ENCODE measurements at places on chromosomes 3 and 15. TPM values are rescaled to one million over a fixed set of nuclear protein-coding genes. Genes with fewer than 3 reads are reported as not detected.

DNA sequence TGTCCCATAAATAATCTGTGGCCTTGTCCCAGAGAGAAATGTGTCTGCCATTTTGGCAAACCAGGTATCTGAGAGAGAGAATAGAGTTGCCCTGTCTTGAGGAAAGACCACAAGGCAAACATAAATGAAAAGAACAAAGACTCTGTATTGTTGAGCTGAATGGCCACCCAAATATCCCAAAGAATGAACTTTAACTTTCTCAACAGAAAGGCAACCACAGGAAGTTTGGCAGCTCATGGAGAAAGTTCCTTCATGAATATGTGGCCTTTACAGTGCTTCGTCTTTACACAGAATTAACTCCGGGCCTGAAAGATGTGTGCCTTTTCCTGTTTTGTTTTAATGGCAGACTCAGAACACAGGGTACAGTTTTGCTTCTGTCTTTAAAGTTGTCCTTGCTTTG is 41.4 kb upstream of the THBS1 start:
- no peak for DNase-seq

GRCh38 chr3:132679911-132680310 is 19.8 kb downstream of the UBA5 start:
- DNase-seq, result no peak

DNA sequence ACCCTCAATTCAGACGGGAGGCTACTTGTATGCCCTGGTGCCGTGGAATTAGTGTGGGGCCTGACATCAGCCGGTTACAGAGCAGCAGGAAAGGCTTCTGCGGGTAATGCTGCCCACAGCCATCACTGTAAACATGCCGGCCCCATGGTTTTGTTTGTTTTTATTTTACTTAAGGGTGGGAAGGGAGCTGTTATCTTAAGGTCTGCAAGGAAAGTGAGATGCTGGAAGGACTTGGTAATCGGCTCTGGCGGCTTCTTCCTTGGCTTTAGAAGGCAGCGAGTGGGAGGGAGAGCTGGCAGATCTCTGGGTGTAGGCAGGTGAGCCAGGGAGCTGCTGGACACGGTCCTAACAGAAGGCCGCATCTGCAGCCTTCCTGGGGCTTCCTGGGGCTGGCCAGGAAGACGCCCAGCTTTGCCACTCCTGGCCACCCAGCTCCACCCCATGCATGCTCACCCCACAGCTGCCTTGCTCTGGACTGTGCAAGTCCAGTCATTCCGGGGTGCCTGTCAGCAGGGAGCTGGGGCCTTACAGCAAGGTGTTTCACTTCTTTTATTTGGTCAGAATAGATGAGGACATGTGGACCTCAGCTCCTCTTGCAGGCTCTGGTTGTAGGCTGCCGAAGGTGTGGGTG is 54.1 kb upstream of the FURIN start:
- DNase-seq, result no peak

DNA sequence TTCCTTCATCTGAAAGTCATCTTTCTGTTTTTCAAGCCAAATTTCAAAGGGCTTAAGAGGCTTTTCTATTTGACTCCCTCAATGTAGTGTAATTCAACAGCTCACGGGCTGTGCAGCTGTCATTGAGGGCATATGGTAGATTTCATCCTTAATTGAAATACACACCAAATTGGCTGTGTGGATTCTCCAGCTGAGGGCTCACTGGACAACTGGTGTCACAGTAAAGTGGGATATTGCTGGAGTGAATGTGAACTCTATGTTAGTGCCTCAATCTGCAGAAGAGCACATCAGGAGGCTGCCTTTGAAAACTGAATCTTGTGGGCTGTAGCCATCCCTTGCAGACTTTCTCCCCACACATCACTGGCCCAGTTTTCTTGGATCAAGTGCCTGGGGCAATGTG is 120.1 kb downstream of the GALK2 start:
- no peak for DNase-seq

DNA sequence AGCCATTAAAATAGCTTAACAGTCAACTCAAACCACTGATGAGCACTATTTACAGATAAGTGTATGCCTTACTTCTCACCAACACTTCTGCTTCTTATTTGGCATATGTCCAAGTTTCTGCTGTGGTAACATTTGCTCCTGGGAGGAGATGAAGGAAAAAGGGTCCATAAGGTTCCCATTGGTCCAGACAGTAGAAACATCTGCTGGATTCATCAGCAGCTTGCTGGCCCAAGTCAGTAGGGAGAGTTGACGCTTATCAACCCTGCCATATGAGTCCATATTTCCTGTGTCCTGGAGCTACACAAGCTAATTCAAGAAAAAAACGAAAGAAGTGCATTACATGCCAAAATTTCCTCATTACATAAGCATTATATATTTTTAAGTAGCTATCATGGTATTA is 824.5 kb downstream of the CADM2 start:
- DNase-seq, result no peak

DNA sequence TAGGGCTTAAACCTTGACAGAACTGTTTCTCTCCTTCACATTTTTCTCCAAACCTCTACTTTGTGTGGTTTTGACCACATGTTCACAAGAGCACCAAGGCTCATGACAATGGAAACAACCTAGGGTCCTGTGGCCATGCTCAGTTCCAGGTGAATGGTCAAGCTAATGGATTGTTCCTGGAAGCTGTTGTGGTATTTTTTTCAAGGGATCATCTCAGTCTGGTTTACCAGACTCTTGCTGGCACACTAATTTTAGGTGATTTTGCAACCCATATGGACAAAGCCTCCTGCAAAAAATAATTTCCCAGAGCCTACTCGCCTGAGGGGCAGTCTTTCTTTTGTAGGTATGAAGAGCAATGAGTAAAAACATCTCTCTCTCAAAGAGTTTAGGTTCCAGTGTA is 67.2 kb downstream of the LSAMP start:
- DNase-seq, result no peak

DNA sequence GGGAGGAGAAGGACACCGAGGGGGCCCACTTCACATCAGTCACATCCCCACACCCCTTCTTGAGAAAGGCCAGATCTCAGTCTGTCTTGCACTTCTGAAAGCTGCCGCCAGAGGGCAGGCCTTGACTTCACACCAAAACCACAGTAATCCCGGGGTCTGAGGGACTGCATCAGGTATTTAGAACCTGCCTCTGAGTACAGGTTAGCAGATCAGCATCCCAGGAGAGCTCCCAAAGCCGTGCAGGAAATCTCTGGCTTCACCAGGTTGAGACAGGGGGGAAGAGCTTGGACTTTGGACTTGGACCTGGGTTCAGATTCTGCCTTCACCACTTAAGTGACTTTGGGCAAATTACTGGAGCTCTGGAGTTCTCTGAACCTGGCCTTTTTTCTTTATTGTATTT is 50.3 kb downstream of the LHFPL4 start:
- DNase-seq, result peak; percentile 78

SH2D7 gene
- 1.7 TPM for polyA plus RNA-seq

SYNPR gene
- polyA plus RNA-seq, result not detected

WNT7A gene
- polyA plus RNA-seq, result not detected

GRK7 gene
- 0.04 TPM for polyA plus RNA-seq

PTPRG gene
- polyA plus RNA-seq, result 1.8 TPM
